ENCODE measurements at places on chromosomes 2 and 18. TPM values are rescaled to one million over a fixed set of nuclear protein-coding genes. Genes with fewer than 3 reads are reported as not detected.

GRCh38 chr2:205758500-205758899 is 76.2 kb downstream of the NRP2 start:
- DNase-seq = no peak

DNA sequence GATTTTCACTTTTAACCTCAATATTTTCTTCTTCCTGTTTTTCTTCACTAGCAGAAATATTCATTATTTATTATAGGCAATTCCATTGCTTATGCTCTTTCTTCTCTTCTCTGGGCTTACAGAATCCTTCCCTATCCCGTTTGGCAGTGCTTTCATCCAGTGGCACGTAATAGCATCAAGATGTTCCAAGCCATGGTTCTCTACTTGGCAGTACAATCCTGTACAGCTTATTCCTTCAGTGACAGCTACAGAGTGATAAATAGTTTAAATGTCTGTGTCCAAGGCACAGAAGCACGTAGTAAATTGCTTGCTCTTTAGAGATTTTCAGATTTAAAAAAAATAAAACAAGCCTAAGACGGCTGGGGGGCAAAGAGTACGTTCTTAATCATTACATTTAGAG is 1964.3 kb downstream of the SUCLG1 start:
- DNase-seq = no peak

- no peak for DNase-seq
Observed at GRCh38 chr2:186853951-186854350, 5.0 kb upstream of the ZSWIM2 start.

DNA sequence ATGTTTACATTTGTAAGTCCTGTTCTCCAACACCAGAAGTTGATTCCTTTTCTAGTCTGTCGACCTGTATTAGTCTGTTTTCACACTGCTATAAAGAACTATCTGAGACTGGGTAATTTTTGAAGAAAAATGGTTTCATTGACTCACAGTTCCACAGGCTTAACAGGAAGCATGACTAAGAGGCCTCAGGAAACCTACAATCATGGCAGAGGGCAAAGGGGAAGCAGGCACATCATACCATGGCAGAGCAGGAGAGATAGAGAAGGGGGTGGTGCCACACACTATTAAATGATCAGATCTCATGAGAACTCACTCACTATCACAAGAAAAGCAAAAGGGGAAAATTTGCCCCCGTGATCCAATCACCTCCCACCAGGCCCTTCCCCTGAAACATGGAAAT is 112.8 kb upstream of the MAP3K20 start:
- no peak for DNase-seq

SATB2 gene
- total RNA-seq = 12.2 TPM

SIX3 gene
- total RNA-seq = not detected

Data from breast epithelium (tissue), 4 donors.